Activated CD4-positive, alpha-beta T cell treated with anti-CD3 and anti-CD28 coated beads for 36 hours (primary cell): ENCODE measurements at places on chromosomes 12 and 14. TPM values are rescaled to one million over a fixed set of nuclear protein-coding genes. Genes with fewer than 3 reads are reported as not detected.
A peak's percentile ranks its signal among the peaks of the same experiment; 100 is the strongest.

The TSPAN11 gene
- total RNA-seq: not detected

The MDM1 gene
- total RNA-seq: 12.7 TPM

The DYNC1H1 gene
- total RNA-seq: 283 TPM

The COX8C gene
- total RNA-seq: not detected

The SAMD4A gene
- total RNA-seq: 2.7 TPM

The PKP2 gene
- total RNA-seq: 0.30 TPM

The CIT gene
- 54.6 TPM for total RNA-seq

The PLEK2 gene
- 2.9 TPM for total RNA-seq

The FGF23 gene
- total RNA-seq: not detected

DNA sequence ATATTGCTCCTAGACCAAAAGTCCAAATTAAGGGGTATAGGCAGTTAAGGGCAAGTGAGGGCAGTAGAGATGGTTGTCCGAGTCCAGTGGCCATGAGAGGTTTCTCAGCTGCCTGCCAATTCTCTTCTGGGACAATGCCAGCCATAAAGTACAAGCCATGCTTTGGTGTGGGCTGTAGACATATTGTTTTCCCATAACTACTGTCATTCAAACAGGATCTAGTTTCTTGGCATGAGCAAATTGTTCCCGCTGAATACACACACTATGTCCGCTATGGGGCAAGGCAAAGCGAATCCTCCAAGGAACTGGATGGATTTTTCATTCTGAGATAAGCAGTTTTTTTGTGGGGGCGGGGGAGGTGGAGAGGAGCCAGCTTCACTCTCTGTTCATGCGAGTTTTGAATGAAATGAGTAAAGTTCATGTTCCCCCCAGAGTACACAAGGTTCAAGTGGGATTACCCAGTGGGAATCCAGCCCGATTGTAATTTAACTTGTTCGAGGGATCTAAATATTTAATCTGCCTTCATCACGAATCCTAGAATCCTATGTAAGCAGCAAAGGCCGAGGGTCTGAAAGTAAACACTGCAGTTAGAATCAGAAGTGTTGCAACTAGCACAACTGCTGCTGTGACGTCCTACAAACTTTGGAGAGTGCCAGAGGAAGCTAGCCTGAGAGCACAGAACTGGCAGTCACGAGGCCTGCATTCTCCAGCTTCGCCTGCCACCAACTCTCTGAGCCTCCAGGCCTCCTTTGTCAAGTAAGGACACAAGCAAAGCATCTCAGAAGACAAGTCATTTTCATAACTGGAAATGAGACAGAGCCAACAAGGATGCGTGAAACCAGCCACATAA lies 137.0 kb downstream of the CRADD start:
- DNase-seq: peak; percentile 24
- peaks cover 6% of the 10 kb centered on the region for H3K4me1 ChIP-seq
- H3K4me3 ChIP-seq: no peak overlapping the region

GRCh38 chr12:92987846-92988621 lies 58.9 kb upstream of the EEA1 start:
- DNase-seq: peak; percentile 71
- H3K27ac ChIP-seq: peak overlapping the region; percentile 88
- H3K36me3 ChIP-seq: no peaks in the 10 kb centered on the region

- peaks cover 7% of the 10 kb centered on the region for H3K36me3 ChIP-seq
- no peak overlapping the region for H3K4me3 ChIP-seq
- H3K27me3 ChIP-seq: no peaks in the 10 kb centered on the region
- peaks cover 55% of the 10 kb centered on the region for H3K4me1 ChIP-seq
- H3K27ac ChIP-seq: no peak overlapping the region
These were observed 4.7 kb downstream of the ZDHHC17 start for GRCh38 chr12:76768576-76768975.

- no peak for DNase-seq
- H3K4me1 ChIP-seq: peaks cover 13% of the 10 kb centered on the region
- H3K4me3 ChIP-seq: no peak overlapping the region
- peaks cover 3% of the 10 kb centered on the region for H3K36me3 ChIP-seq
These were observed 3.0 kb upstream of the TMEM120B start for GRCh38 chr12:121709478-121709961.

DNA sequence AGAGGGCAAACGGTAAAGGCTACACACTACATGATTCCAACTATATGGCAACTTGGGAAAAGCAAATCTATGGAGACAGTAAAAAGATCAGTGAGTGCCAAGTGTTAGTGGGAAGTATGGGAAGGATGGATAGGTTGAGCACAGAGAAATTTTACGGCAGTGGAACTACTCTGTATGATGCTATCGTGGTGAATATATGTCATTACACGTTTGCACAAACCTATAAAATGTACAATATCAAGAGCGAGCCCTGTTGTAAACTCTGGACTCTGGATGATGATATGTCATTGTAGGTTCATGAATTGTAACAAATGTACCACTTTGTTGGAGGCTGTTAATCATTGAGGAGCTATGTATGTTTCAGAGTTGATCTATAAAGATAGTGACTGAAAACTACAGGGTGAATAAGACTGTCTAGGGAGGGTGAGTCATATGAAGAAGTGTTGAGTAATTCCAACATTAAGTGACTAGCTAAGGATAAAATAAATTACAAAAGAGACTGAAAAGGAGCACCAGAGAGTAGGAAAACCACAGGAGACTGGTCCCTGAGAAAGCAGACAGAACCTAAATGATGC lies 349.2 kb upstream of the LMO3 start:
- H3K4me1 ChIP-seq: no peaks in the 10 kb centered on the region
- H3K27me3 ChIP-seq: no peaks in the 10 kb centered on the region
- no peaks in the 10 kb centered on the region for H3K36me3 ChIP-seq
- no peak overlapping the region for H3K4me3 ChIP-seq
- DNase-seq: no peak

DNA sequence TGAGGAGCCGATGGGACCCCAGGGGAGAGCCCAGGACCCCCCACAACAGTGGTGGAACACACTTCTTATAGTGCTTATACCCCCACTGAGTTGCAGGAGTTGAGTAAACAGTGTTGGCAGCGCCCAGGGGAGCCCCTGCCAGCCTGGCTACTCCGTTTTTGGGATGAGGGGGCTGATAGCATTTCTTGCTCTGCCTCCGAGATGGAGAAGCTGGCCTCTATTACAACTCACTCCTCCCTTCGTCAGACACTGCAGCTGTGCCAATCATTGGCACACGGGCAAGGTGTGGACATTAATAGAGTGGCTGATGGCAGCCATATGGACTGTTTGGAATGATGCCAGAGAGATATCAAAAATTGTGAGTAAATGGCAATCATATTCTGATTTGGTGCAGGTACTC lies 94.9 kb upstream of the TMPO start:
- H3K4me1 ChIP-seq: no peaks in the 10 kb centered on the region
- no peak overlapping the region for H3K27ac ChIP-seq
- no peaks in the 10 kb centered on the region for H3K36me3 ChIP-seq
- no peak for DNase-seq
- no peak overlapping the region for H3K4me3 ChIP-seq
- H3K27me3 ChIP-seq: peaks cover 3% of the 10 kb centered on the region

GRCh38 chr12:11849757-11850504 lies 200.5 kb downstream of the ETV6 start:
- H3K27me3 ChIP-seq: no peaks in the 10 kb centered on the region
- no peak overlapping the region for H3K27ac ChIP-seq
- no peak overlapping the region for H3K4me3 ChIP-seq
- DNase-seq: no peak
- H3K36me3 ChIP-seq: peaks cover 56% of the 10 kb centered on the region

GRCh38 chr14:103408491-103409155 lies 23.4 kb downstream of the MARK3 start:
- H3K27me3 ChIP-seq: no peaks in the 10 kb centered on the region
- no peak overlapping the region for H3K27ac ChIP-seq
- DNase-seq: no peak
- peaks cover 11% of the 10 kb centered on the region for H3K4me1 ChIP-seq
- peaks cover 27% of the 10 kb centered on the region for H3K36me3 ChIP-seq

GRCh38 chr14:74324931-74325361 lies 22.2 kb upstream of the ABCD4 start:
- H3K36me3 ChIP-seq: no peaks in the 10 kb centered on the region
- H3K27ac ChIP-seq: no peak overlapping the region
- DNase-seq: no peak
- H3K4me3 ChIP-seq: no peak overlapping the region
- peaks cover 5% of the 10 kb centered on the region for H3K27me3 ChIP-seq

DNA sequence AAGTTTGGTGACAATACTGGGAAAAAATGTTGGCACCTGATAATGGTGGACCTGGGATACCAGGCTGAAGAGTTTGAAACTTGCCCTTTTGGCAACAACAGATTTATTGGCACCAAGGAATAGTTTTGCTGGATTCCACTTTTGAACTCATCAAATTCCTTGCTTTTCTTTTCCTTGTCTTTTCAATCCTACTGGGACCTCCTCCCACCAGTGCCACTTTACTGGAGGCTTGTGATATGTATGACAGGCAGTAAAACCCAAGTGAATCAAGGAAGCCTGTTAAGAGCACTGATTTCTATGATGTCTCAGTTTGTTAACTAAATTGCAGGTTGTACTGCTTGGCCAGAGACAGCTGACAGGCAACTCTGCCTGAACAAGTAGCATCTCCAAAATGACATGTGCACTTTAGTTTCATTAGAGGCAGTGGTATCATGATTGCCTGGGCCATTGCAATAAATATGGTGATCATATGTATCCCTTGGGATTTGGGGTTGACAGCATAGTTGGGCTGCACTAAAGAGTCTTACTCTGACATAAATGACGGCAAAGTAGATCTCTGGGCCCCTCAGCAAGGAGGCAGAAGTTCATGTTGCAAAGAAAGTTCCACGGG lies 565.4 kb downstream of the DIO2 start:
- no peak overlapping the region for H3K27ac ChIP-seq
- no peaks in the 10 kb centered on the region for H3K4me1 ChIP-seq
- no peak for DNase-seq
- H3K36me3 ChIP-seq: no peaks in the 10 kb centered on the region

- no peaks in the 10 kb centered on the region for H3K27me3 ChIP-seq
- peak overlapping the region; percentile 31 for H3K4me3 ChIP-seq
- H3K27ac ChIP-seq: peak overlapping the region; percentile 78
These were observed 53.6 kb downstream of the ARF6 start for GRCh38 chr14:49946320-49947141.

- H3K4me3 ChIP-seq: no peak overlapping the region
- no peaks in the 10 kb centered on the region for H3K27me3 ChIP-seq
- no peak overlapping the region for H3K27ac ChIP-seq
- no peaks in the 10 kb centered on the region for H3K4me1 ChIP-seq
- H3K36me3 ChIP-seq: no peaks in the 10 kb centered on the region
These were observed 175.8 kb downstream of the SLC2A13 start for GRCh38 chr12:39930101-39930500.

DNA sequence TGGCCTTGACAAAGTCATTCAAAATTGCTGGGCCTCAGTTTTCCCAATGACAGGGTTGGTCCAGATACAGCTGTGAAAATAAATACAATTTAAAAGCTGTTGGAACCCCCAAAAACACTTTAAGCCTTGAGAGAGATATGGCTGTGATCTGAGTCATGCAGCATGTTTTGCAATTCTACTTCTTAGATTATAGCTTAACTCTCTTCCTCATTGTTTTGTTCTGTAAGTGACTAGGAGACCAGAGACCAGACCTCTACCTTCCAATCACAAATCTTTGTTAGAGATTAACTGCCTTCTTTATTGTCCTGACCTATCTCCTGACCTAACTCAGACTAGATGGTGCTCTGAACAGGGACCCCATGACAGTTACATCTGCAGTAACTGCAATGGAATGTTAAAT lies 198.1 kb downstream of the STXBP6 start:
- DNase-seq: no peak
- peaks cover 10% of the 10 kb centered on the region for H3K27me3 ChIP-seq
- no peaks in the 10 kb centered on the region for H3K36me3 ChIP-seq
- H3K27ac ChIP-seq: no peak overlapping the region
- no peak overlapping the region for H3K4me3 ChIP-seq

DNA sequence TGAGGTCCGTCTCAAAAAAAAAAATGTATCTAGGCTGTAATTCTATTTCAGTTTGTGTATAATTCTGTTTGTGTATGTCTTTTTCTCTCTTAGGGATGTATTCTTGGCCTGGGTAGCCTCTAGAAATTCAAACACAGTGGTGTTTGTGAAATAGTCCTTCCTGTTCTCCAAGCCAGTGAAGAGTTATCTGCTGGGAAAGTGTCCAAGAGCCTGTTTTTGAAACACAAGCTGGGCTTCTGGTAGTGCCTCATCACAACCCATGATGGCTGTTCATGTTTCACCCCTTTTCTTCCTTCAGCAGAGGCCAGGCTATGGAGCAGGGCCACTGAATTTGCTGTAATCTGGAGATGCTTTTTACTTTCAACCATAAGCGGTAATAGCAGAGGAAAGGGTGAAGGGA lies 14.7 kb downstream of the METTL3 start:
- no peak overlapping the region for H3K4me3 ChIP-seq
- H3K4me1 ChIP-seq: peaks cover 18% of the 10 kb centered on the region

DNA sequence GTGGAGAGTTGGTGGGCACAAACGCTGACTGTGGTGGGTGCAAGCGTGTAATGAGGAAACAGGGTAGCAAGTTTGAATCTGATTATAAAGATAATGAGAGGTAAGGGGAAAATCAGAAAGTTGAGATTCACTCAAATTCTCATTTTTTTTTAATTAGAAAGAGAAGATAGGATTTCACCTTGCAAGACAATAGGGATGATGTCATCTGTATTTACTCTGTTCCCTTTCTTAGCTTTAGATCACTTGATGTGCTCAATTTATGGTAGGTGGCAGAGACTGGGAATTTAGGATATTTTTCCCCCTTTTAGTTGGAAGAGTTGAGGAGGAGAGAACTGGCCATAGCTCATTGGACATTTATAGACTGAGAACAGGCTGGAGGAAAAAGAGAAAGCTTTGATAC lies 363.6 kb downstream of the AEBP2 start:
- peaks cover 2% of the 10 kb centered on the region for H3K27me3 ChIP-seq
- no peak for DNase-seq
- H3K4me1 ChIP-seq: peaks cover 18% of the 10 kb centered on the region
- no peak overlapping the region for H3K27ac ChIP-seq
- H3K36me3 ChIP-seq: no peaks in the 10 kb centered on the region

DNA sequence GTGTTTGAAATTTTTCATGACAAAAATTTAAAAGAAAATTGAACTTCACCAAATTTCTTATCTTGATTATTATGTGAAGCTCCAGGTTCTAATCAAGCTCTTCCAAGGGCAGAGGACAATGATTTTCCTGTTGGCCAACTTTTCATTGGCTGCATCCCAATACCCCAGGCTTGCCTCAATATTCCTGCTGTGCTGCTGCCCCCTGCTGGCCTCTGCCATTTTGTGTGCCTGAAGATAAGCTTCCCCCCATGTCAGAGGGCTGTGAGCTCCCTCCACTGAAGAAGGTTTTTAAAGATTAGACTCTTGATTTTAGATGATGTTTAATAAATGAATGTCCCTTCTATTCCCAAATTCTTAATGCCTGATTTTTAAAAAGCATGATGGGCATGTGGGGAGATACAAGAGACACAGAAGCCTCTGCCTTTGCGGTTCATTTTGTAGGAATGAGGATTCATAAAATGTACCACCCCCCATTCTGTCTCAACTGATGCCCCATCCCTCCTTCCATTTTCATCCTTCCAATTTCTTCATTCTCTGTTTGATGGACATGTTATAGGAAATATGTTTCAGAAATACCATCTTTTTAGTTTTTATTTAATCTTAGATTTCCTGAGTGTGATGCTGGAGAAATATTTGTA lies 76.7 kb upstream of the RGS6 start:
- H3K4me3 ChIP-seq: no peak overlapping the region
- H3K27me3 ChIP-seq: peaks cover 34% of the 10 kb centered on the region
- no peaks in the 10 kb centered on the region for H3K36me3 ChIP-seq
- H3K27ac ChIP-seq: no peak overlapping the region
- DNase-seq: peak; percentile 78
